ENCODE measurements at places on chromosomes 1 and 21.

GRCh38 chr1:37434292-37435225, 39.8 kb upstream of the ZC3H12A start:
- DNase-seq, result peak; percentile 51

GRCh38 chr1:75765697-75766355, 20.2 kb upstream of the RABGGTB start:
- DNase-seq, result no peak

- no peak for DNase-seq
Measured at GRCh38 chr1:77680173-77680572, 2.3 kb downstream of the ZZZ3 start.

GRCh38 chr1:41789661-41790330, 128.9 kb downstream of the HIVEP3 start:
- DNase-seq, result no peak

- DNase-seq, result no peak
Measured at GRCh38 chr1:50851034-50851433, 109.0 kb downstream of the FAF1 start.

GRCh38 chr1:185440877-185441276, 123.8 kb upstream of the IVNS1ABP start:
- no peak for DNase-seq

DNA sequence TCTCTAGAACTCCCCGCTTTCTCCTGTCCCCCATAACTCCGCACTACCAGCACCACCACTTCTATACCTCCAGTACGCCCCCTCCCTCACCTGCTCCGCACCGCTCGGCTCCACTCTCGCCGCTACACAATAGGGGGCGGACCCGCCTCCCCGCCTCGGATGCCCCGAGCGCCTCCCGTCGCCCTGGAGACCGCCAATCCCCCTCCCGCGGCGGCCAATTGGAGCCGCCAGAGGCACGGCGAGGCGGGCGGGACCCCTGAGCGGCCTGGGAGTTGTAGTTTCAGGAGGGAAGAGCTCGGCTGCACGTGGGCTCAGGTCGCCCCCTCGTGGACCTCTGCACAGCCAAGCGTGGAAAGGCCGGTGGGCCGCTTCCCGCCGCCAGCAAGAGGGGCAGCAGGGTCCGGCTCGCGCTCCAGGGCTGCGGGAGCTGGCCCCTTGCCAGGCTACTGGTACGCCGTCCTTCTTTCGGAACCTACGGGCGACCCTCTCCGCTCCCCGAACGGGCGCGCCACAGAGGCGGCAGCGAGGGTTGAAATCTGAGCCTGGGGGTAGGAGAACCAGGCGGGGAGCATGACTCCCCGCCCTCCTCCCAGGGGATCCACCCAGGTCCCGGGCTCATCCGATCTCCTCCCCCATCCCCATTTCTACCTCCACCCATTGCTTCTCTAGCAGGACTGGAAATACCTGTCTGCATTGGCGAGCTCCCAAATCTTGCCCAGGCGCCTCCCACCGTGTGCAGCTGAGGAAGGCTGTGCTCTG, at the start of gene IGSF9:
TSS of gene IGSF9 (minus strand) at position 131 of the 759 bp plus-strand sequence. CDS start 2,159 bp downstream, outside the sequence.
- peak; percentile 93 for DNase-seq

DNA sequence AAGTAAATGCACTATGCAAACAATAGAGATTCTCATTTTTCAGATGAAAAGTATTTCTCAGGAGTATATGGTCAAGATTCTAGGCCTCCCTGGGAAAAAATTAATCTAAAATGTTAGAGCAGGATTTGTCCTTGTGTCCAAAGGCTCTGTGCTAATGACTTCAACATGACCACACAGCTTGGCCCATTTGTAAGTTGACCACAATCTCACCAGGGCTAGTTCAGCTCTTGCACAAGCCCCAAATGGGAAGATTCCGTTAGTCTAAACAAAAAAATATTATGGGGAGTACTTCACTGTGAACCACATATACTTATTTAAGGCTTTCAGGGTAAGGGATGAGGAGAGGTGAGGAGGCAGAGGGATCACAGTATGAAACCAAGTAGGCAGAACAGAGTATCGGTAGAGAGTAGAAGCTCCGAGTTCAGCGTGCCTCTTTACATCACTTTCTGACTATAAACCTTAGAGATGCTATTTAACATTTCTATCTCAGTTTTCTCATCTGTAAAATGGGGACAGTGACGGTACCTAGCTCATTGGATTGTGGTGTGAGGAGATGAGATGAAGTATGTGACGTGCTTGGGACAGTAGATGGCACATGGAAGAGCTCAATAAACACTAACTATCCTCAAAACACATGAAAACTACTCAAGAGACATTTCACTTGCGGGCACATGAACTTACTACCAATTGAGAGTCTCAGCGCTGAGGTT, 37.8 kb upstream of the CTTNBP2NL start:
- DNase-seq, result no peak

- DNase-seq, result peak; percentile 82
Measured at GRCh38 chr1:63327417-63328054, 5.2 kb downstream of the FOXD3 start.

DNA sequence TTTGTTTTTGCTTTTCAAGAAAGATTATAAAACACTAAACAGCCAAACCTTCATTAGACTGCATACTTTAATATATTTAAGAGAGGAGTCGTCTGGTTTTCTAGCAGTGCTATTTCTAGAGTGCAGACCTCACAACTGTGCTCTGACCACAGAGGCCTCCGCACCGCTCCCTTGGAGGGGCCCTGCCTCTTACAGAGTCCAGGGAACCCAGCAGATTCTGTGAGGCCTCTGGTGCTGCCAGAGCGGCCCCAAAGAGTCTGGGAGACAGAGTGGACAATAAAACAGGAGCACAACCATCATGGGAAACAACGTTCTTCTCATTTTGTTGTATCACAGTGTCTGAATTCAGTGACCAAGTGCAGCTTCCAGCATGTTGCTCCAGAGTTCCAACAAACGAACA, 5.8 kb downstream of the ATP5PO start:
- DNase-seq, result no peak

GRCh38 chr1:5002676-5003075, 348.3 kb downstream of the AJAP1 start:
- DNase-seq, result no peak

GRCh38 chr1:31510853-31511789, 65.2 kb upstream of the TINAGL1 start:
- DNase-seq, result no peak

- DNase-seq, result no peak
Measured at GRCh38 chr21:32349333-32349944, 43.4 kb downstream of the URB1 start.

DNA sequence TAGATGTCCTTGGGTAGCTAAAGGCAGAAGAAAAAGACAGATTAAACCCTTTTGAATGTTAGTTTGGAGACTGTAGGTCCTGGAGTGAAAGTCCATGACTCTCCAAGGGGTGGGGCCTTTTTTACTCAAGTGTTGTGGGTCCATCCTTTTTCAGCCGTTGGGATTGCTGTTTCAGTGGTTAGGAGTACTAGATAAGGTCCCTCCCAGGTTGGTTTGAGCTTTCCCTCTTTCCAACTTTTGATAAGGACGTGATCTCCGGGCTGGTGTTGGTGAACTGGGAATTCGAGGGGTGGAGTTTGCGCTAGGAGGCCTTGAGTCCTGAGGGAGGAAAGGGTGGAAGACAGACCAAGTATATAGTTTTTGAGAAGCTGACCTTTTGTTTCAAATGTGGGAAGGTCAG, 5.2 kb upstream of the IPP start:
- DNase-seq, result no peak

GRCh38 chr1:156366378-156367166, 2.4 kb upstream of the RHBG start:
- no peak for DNase-seq

GRCh38 chr1:174032671-174033222, 10.6 kb upstream of the RC3H1 start:
- no peak for DNase-seq

- no peak for DNase-seq
Measured at GRCh38 chr1:112712701-112713128, 2.4 kb downstream of the PPM1J start.

All from neuronal stem cell (in vitro differentiated cells).